ENCODE measurements at places on chromosomes 13 and 19. TPM values are rescaled to one million over a fixed set of nuclear protein-coding genes. Genes with fewer than 3 reads are reported as not detected.

Gene CYP4F3
- 1.4 TPM for polyA plus RNA-seq

Gene LILRB1
- 90.5 TPM for polyA plus RNA-seq

Gene IFNL3
- not detected for polyA plus RNA-seq

Gene CILP2
- polyA plus RNA-seq: 0.06 TPM

Gene SLC6A16
- polyA plus RNA-seq: 0.93 TPM

Gene SHISA2
- polyA plus RNA-seq: 4.4 TPM

DNA sequence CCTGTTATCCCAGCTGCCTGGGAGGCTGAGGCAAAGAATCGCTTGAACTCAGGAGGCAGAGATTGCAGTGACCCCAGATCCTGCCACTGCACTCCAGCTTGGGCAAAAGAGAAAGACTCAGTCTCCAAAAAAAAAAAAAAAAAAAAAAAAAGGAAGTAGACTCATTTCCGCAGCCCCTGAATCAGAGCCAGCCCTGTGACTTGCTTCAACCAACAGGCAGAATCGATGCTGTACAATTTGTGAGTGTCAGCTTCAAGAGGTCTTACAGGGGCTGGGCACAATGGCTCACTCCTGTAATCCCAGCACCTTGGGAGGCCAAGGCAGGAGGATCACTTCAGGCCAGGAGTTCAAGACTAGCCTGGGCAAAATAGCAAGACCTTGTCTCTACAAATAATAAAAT is 12.8 kb downstream of the ANKRD27 start:
- DNase-seq: no peak

DNA sequence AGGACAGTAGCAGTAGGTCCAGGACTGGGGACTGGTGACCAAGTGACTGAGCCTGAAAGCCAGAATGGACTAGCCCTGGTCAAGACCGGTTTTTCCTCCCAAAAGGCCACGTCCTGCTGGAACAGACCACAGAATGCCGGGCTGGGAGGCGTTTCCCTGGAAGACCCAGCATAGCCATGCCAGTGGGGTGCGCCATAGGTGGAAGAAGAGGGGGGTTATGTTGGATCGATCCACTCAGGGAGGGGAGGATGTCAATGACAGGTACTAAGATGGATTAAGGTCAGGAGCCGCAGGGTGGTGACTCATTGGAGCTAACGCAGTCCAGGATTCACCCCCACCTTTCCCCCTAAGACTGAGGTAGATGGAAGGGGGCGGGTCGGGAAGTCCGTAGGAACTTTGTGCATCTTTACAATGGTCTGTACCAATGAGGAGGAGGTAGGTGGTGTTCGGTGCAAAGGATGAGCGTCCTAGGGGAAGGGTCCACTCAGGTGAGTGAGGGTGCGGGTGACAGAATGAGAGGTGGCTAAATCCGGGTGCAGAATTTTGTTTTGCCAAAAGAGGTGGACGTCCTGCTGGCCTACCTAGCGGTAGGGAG is 21.0 kb downstream of the VASP start:
- no peak for DNase-seq

- peak; percentile 92 for DNase-seq
Measured at GRCh38 chr19:37506387-37507166, at the start of gene ZNF793. TSS of gene ZNF793 (plus strand) at chr19:37506939. CDS start at chr19:37523440, 16,501 bp downstream.

GRCh38 chr19:20503476-20503875 is 62.1 kb downstream of the ZNF737 start:
- DNase-seq: peak; percentile 82

- DNase-seq: no peak
Measured at GRCh38 chr19:4986471-4986891, 17.6 kb downstream of the KDM4B start.

DNA sequence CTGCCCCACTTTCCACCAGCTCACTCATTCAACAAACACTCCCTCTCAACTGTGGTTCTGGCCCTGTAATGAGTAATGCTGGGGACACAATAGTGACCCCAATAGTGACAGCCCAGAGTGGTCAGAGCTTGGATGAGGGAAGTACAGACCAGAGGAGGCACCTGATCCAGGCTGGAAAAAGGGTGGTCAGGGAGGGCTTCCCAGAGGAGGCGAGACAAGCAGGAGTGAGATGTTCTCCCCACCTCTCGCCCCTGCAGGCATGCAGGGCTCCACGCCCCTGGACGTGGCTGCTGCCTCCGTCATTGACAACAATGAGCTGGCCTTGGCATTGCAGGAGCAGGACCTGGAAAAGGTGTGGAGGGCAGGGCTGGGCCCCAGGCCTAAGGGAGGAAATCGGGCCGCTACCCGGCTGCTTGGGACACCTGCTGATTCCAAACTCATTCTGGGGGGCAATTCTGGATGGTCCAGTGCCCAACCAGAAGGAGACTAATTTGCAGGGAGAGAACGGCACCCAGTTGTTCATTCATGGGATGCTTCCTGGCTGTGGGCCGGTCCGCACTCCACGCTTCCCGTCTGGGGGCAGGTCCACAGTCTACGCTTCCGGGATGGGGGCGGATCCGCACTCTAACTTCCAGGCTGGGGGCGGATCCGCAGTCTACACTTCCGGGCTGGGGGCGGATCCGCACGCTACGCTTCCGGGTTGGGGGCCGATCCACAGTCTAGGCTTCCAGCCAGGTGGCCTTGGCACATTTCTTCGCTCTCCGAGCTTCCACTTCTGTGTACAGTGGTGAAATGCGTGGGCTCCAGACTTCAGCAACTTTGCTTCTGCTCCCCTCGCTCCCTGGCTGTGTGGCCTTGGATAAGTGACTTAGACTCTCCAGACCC is 63.4 kb downstream of the RYR1 start:
- DNase-seq: no peak

DNA sequence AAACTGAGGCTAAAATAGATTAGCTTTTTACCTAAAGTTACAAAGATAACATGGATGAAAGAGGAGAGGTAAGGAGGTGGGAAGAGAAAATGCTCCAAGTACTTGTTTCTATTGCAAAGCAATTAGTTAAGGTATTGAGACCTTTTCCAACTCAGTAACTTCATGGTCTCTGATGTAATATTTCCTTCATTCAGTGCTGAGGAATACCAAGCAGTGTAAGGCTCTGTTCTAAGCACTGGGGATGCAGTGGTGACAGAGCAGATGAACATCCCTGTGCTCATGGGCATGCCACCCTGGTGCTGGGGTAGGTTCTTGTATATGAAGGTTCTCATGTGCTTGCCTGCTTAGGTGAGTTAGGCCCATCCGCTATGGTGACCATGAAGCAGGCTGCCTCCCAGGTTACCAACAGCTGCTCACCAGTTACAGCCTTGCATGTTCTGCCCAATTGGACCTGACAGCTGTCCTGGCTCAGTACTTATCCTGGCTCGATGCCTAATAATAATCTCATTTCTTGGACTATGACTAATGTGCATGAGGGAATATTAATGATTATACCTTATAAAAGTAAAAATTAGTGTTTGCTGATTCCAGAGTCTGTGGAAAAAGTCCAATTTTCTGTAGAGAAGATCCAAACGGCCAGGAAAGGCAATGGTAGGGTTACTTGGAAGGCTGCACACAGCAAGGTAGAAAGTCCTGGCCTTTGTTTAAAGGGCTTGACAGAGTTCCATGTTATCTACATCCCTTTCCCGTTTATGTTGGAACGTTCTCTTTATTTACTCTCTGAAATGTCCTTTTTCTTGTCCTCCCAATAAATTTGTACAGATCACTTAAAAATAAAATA is 48.3 kb downstream of the LATS2 start:
- DNase-seq: no peak

- no peak for DNase-seq
Measured at GRCh38 chr13:113369189-113369588, 5.3 kb upstream of the GRTP1 start.

DNA sequence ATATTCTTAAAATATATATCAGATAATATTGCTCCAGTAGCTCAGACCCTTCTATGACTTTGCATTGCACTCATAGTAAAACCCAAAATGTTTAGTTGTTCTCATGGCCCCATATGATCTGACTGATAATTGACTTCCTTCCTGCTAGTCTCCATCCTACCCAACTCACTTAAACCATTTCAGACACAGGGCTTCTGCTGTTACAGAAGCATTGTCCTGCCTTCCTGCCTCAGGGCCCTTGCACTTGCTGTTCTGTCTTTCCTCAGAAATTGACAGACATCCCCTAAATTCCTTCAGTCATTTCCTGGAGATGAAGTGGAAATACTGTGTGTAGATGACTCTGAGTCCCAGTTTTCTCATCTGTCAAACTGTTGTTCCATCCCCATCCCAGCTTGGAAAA is 19.7 kb downstream of the FBXL12 start:
- DNase-seq: no peak

DNA sequence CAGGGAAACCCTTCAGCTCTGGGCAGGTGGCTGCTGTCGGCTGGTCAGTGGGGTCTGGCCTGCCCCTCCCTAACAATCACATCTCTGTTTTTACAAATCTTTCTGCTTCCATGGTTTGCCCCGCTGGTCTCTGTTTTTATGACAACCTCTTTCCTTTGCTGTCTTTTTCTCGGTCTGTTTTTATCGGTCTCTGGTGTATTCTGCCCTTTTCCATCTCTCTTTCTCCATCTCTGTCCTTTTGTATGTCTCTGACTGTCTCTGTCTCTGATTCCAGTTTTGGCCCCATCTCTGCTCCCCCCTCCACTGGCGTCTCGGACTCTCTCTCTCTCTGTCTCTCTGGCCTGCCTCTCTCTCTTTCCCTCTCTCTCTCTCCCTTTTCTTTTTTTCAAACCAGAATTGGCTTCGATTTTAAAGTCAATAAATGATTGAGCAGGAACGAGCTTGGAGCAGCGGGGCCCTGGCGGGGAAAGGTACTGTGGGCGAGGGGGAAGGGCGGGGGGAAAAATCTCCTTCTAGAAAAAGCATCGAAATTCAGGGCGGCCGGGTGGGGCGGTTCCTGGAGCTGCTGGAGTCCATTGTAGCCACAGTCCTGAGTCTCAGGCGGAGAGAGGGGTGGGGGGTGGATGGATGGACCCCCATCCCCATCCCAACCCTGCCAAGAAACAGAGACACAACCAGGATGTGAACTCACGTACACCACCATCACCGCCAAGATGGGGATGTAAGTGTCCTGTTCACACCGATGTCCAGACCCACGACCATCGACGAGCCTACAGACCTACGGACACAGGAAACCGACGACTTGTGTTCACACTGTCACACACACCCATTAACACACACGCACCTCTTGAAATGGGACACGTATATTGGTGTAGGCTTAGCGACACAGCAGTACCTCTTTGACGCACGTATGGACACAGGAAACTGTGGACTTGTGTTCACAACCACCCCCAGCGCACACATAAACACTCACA is 3.0 kb downstream of the NFIX start:
- DNase-seq: no peak

DNA sequence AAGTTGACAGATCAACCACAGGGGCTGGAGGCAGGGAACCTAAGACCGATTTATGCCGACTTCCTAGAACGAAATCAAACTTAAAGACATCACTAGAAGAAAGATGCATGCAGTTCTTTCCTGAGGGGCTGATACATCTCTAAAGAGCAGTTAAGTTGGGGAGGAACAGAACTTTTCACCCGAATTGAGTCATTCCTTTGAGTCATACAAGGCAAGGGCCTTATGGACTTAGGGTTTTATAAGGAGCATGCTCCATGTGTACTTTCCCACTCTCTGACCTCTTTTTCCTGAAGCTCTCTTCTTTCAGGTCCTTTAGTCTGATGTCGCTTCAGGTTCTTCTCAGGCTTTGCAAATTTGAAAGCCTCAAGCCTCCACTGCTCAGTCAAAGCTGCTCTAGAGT is 7.9 kb upstream of the FBXL3 start:
- DNase-seq: no peak

GRCh38 chr13:100399455-100399854 is 189.1 kb downstream of the GGACT start:
- no peak for DNase-seq

DNA sequence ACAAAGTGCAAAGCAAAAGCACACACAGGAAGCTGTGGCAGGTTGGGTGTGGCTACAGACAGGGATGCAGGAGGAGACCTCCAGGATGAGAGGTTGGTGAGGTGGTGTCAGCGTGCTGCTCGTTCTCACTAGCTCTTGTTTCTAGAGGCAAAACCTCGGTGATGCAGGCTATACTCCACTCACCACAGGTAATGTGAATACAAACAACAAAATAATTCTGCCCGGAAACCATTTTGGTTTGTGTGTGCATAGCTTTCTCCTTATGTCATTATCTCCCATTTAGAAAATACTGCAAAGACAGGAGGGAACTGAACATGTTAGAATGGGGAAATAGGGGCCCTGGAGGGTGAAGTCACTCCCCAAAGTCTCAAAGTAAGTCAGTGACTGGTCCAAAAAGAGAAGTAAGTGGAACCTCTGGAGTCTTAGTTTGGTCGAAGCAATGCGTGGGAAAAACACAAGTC is 9.4 kb downstream of the LCP1 start:
- DNase-seq: no peak

DNA sequence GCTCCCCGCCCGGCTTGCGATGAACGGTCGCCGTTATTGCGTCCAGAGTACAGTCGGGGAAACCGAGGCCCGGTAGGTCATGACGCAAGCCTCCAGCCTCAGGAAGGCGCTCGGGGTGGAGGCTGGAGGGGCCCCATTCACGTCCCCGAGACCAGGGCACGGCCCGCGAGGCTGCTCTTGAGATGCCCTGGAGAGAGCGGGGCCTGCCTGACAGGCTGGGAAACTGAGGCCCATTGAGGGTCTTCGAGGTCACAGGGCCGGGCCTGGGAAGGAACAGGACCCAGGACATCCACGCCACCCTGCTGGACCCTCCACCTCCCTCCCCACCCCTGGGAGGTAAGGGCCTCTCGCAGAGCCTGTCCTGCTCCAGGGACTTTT is 367 bp downstream of the NDUFS7 start:
- DNase-seq: no peak

- no peak for DNase-seq
Measured at GRCh38 chr19:49327878-49328544, 3.0 kb upstream of the SLC6A16 start.

GRCh38 chr13:112343591-112343990 is 32.6 kb upstream of the SPACA7 start:
- no peak for DNase-seq

DNA sequence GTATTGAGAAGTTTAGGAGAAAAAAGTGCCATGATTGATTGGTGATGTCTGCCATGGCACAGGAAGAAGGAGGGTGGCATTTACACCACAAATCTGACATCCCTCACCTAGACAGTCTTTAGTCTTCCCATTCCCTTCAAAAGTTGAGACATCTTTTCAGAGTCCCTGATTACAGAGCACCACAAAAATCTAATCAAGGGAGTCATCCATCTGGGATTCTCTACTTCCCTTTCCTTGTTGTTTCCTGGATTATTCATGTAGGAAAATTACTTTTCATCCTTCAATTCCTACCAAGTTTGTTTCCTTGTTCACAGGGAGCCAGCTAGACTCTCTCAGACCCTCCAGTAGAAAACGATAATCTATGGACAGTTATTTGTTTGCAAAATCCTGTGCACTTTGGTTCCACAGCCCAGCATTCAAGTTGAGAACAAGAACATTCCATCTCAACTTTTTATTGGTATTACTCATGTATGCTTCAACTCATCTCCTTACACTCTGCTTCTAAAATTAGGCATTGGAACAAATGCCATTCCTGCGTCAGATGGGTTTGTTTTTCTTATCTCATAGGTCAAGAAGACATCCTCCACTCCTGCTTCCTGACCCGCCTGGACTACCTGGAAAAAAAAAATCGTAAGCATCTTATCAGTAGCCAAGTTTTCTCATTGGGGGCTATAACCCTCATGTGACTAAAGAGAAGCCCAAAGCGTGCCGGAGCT is 259.9 kb downstream of the FOXO1 start:
- DNase-seq: no peak

GRCh38 chr19:57888560-57889231 is at the start of gene ZNF814:
TSS of gene ZNF814 (minus strand) at chr19:57889037. CDS start at chr19:57888802, 235 bp downstream.
- DNase-seq: peak; percentile 93

Data from lung (tissue), 17 donors.